ENCODE measurements at places on chromosomes 7 and 10. TPM values are rescaled to one million over a fixed set of nuclear protein-coding genes. Genes with fewer than 3 reads are reported as not detected.

The CCDC146 gene
- 0.87 TPM for total RNA-seq

The HOXA11 gene
- 12.4 TPM for total RNA-seq

The FAM25C gene
- total RNA-seq = not detected

The AGBL3 gene
- 1.00 TPM for total RNA-seq

The NPFFR1 gene
- not detected for total RNA-seq

The MOGAT3 gene
- not detected for total RNA-seq

The ACSM6 gene
- total RNA-seq = not detected

The PLEKHS1 gene
- total RNA-seq = not detected

The ASB15 gene
- total RNA-seq = not detected

The TRIM4 gene
- 21.7 TPM for total RNA-seq

The ATP6V0A4 gene
- under 0.01 TPM for total RNA-seq

The SKAP2 gene
- 5.9 TPM for total RNA-seq

The CDC14C gene
- not detected for total RNA-seq

The HOXA7 gene
- 0.77 TPM for total RNA-seq

The HOXA9 gene
- total RNA-seq = 8.6 TPM

The PLXDC2 gene
- total RNA-seq = 6.9 TPM

The GPR37 gene
- total RNA-seq = 1.5 TPM

The NANOS1 gene
- under 0.01 TPM for total RNA-seq

The PAPSS2 gene
- 77.7 TPM for total RNA-seq

The NODAL gene
- total RNA-seq = not detected

The SERPINE1 gene
- 462 TPM for total RNA-seq

The STK31 gene
- total RNA-seq = not detected

The FOXL3 gene
- total RNA-seq = not detected

The HOXA2 gene
- under 0.01 TPM for total RNA-seq

The SPAM1 gene
- total RNA-seq = not detected

The GRK5 gene
- 8.1 TPM for total RNA-seq

The A1CF gene
- total RNA-seq = not detected

The BMS1 gene
- 33.6 TPM for total RNA-seq

The LLCFC1 gene
- not detected for total RNA-seq

The TMEM196 gene
- not detected for total RNA-seq

The TDRD1 gene
- 0.62 TPM for total RNA-seq

The PILRA gene
- 0.12 TPM for total RNA-seq

The SLC16A9 gene
- 1.2 TPM for total RNA-seq

The SPDYE3 gene
- not detected for total RNA-seq

The MINDY3 gene
- 37.4 TPM for total RNA-seq

The CREB5 gene
- 2.5 TPM for total RNA-seq

The FAM131B gene
- total RNA-seq = 2.3 TPM

The TMEM130 gene
- 0.11 TPM for total RNA-seq

The SPDYE1 gene
- not detected for total RNA-seq

The VAX1 gene
- total RNA-seq = not detected

The COA1 gene
- 50.2 TPM for total RNA-seq

The CLEC2L gene
- total RNA-seq = not detected

The GTF2IRD1 gene
- total RNA-seq = 31.1 TPM

The STEAP4 gene
- total RNA-seq = under 0.01 TPM

The HOGA1 gene
- 0.50 TPM for total RNA-seq

The GRM3 gene
- total RNA-seq = not detected

The AGR3 gene
- not detected for total RNA-seq

The OR13A1 gene
- not detected for total RNA-seq

The MCM10 gene
- total RNA-seq = 5.4 TPM

The KDM7A gene
- total RNA-seq = 7.1 TPM

The TRIM50 gene
- not detected for total RNA-seq

The RNF148 gene
- total RNA-seq = 0.66 TPM
